ENCODE measurements at places on chromosomes 7 and 10.
A peak's percentile ranks its signal among the peaks of the same experiment; 100 is the strongest.

- DNase-seq: no peak
Observed at GRCh38 chr7:50146692-50147091, 53.6 kb upstream of the ZPBP start.

- no peak for DNase-seq
Observed at GRCh38 chr10:113180401-113181154, 230.5 kb downstream of the TCF7L2 start.

DNA sequence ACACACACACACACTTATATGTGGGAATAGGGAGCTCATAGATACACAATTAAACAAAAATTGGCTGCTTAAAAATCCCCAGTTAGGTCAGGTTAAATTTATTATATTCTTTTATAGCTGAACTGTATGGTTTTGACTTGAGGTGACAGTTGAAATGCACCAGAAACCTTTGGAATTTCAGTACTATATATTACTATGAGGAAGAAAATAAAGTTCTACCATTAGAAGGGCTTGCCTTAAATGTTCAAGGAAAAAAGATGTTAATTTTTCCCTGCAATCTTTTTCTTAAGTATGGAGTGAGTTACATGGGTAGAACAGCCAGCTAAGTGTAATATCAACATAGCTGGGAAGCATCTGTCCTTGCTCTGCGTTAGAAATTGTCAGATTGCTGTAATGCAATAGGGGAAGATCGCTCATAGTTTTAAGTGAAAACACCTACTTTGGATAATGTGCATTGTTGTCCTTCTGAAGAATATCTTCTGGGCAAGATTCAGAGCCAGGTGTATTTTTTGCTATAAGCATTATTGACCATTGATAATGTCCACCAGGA, 415.8 kb upstream of the MKI67 start:
- DNase-seq: no peak

GRCh38 chr10:115432188-115432819, 339.1 kb downstream of the ATRNL1 start:
- DNase-seq: no peak

- no peak for DNase-seq
Observed at GRCh38 chr10:43250615-43251418, 16.0 kb downstream of the RASGEF1A start.

- DNase-seq: peak; percentile 12
Observed at GRCh38 chr10:17647326-17647725, 3.4 kb downstream of the STAM start.

DNA sequence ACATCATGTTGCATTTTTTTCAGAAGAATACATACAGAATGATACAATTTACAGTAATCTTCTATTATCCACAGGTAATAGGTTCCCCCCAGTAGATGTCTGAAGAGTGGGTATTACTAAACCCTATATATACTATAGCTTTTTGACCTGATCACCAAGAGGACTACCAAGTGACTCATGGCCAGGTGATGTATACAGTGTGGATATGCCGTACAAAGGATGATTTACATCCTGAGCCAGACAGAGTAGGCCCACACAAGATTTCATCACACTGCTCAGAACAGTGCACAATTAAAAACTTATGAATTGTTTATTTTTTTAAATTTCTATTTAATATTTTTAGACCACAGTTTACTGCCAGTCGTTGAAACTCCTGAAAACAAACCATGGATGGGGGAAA, 70.6 kb downstream of the STEAP1B start:
- no peak for DNase-seq

GRCh38 chr7:141053626-141054025, 20.2 kb upstream of the TMEM178B start:
- DNase-seq: no peak

- no peak for DNase-seq
Observed at GRCh38 chr10:49759787-49760551, 2.2 kb downstream of the OGDHL start.

GRCh38 chr7:132392713-132393112, 183.6 kb downstream of the PLXNA4 start:
- no peak for DNase-seq

Measured in hindlimb muscle (tissue), 1 donor.